ENCODE measurements at places on chromosomes 3 and 15.

DNA sequence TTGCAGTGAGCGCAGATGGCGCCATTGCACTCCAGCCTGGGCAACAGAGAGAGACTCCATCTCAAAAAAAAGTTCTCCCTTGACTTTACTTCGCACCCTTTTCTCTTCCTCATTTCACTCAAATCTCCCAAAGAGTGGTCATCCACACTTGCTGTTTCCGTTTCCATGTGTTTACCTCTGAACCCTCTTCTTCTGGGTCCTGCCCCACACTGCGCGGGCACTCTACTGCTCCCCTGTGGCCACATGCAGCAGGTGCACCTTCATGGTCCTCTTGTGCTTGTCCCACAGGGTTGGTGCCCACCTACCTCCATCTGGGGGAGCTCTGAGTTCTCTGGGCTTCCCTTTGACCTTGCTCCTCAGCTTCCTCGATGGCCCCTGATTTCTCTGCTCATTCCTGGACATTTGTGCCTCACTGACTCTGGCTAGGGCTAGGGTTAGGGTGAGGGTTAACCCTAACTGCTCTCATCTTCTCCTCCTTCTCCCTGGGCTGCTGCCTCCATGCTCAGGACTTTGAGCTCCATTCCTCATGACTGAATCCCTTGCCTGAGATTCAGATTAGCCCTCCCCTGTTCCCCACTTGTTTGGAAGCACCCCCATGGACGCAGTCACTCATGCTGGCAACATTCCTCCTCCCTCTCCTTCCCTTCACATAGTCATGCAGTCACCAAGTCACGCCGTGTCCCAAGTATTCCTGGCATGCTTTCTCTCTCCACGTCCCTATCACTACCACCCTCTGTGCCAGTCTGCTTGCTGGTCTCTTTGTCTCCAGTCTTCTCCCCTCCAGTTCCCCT, 26.6 kb upstream of the KY start:
- peak; percentile 9 for DNase-seq

DNA sequence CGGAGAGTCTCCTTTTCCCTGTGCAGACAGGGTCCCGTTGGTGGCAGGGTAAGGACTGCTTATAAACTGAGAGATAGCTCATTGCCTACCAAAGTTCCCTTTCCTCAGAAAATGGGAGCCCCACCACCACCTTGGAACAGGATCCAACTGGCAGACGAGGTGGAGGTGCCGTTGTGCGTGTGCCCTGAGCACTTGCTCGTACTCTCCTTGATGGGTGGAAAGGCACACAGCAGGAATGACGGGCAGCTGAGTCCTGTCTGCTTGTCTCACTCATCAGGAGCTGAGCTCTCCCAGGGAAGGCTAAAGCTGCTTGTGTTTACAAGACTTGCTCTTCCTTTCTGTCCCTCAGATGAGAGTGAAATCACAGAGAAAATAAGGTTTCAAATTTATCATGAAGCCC, 60.7 kb downstream of the B3GNT5 start:
- no peak for DNase-seq

- no peak for DNase-seq
Observed at GRCh38 chr15:41367418-41367817, 34.7 kb downstream of the NUSAP1 start.

GRCh38 chr3:82954486-82954885, 1193.0 kb upstream of the GBE1 start:
- DNase-seq = no peak

GRCh38 chr15:64480891-64481290, 20.5 kb downstream of the ZNF609 start:
- DNase-seq = no peak

Measured in GM06990 (cell line).